NCI-H1436 treated with DMSO at 0.1 percent for 48 hours (cell line): ENCODE measurements at places on chromosomes 2 and 18.

GRCh38 chr2:643334-643733 lies 33.9 kb downstream of the TMEM18 start:
- DNase-seq: no peak

DNA sequence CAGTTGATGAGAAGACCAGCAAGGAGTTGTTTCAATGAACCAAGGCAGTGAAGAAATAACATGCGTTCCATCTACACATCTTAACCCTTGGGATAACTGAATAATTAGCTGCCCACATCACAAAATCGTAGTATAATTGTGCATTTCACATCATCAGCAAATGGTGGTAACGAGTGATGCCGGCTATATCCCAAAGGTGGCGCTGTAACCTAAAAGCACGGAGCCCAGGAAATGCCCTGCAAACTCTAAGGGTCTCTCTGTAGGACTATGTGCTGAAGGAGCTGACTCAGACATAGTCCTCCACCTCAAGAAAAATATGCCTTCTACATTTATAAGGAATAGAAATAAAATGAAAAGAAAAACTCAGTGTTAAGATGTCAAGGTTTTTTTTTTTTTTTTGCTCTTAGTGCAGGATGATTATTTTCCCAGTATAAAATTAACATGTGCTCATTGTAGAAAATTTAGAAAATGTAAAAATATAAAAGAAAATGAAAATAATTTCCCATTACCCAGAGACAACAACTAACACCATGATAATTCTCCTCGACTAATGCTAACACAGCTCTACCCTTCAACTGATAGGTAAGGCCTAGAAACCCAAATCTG lies 23.1 kb upstream of the DSG3 start:
- DNase-seq: no peak

DNA sequence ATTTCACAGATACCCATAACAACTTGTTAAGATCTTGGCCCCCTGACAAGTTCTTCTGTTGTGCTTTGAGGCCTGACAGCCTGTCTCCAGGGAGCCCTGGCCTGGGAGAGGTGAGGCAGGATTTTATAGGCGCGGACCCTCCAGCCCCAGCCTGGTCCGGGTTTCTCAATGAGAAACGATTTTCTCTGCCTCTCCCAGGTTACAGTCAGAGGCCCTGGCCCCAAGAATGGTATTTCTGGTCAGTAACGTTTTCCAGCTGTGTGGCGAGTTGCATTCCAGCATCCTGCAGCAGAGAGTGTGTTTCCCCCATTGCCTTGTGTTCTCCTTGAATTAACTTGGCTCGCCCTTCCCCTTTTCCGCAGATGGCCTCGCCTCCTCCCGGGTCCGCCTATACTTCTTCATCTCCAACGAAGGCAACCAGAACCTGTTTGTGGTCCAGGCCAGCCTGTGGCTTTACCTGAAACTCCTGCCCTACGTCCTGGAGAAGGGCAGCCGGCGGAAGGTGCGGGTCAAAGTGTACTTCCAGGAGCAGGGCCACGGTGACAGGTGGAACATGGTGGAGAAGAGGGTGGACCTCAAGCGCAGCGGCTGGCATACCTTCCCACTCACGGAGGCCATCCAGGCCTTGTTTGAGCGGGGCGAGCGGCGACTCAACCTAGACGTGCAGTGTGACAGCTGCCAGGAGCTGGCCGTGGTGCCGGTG lies 3.0 kb downstream of the INHBB start:
- DNase-seq: no peak

GRCh38 chr18:22168360-22168921 lies 948 bp upstream of the GATA6 start:
- DNase-seq: no peak

DNA sequence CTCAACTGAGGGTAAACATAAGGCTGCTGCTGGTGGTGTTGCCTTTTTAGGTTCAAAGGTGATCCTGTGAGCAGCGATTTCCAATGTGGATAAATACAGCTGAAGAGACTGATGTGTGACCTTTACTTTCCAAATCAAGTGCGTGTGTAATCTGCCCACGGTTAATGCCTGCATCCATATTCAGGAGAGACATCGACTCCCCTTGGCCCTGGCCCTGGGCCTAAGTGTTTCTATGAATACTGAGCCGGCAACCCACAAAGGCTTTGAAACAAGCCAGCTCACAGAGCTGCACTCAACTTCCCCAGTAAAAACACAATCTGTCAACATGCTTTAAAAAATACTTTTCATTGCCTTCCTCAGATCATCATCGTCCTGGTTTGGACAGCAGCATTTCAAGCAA lies 1026.6 kb downstream of the TMEM182 start:
- DNase-seq: no peak

- no peak for DNase-seq
Observed at GRCh38 chr18:65876310-65876709, 125.5 kb downstream of the CDH7 start.

- DNase-seq: no peak
Observed at GRCh38 chr2:136204971-136205370, 87.0 kb upstream of the CXCR4 start.

DNA sequence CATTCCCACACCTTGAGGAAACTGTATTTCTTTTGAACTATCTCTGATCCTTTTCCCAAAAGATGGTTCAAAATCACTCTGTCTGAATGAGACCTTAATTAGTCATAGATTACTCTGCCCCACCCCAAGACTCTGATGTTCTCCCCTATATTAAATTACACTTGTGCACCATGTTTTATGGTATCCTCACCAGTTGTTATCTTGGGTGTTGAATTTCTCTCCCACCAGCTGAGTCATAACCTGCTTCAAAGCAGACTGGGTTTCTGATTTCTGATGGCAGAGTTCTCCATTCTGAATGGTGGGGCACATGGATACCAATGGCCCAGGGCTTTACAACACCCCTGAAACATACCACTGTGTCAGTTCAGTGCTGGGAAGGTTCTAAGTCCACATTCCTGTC lies 15.0 kb downstream of the CDH20 start:
- DNase-seq: no peak

DNA sequence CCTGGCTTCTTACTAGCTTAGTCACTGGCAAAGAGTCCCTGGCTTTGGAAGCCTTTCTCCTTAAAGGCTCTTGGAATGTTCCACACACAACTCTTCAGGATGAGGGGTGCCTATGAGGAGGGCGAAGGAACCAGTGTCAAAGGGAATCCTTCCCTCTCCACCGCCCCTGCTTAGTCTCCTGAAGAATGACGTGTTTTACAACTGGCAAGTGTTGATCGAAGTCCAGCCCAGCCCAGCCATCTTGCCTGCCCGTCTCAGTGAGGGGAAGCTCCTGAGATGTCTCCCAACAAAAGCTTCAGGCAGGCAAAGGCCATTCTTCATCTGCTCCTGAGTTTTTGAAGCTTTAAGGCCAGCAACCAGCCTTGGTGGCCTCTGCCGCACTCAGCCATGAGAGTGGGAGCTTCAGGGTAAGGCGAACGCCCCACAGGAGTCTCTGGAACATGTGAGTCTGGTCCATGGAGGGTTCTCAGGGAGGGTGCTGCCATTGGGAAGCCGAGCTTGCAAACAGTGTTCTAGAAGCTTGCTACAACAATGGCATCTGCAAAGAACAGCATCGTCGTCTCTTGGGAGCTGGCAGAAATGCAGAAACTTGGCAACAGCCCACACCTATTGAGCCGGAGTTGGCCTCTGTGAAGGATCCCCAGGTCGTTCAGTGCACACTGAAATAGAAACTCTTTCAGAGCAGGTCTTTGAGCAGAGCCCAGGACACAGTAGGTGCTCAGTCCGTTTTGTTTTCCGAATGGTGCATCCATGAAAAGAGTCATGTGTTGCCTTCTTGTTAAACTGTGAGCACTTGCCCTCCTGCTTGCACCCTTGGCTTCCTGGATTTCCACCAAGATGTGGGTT lies 220.7 kb downstream of the SEPTIN10 start:
- DNase-seq: no peak

- DNase-seq: no peak
Observed at GRCh38 chr2:173033084-173033483, 42.6 kb upstream of the MAP3K20 start.

DNA sequence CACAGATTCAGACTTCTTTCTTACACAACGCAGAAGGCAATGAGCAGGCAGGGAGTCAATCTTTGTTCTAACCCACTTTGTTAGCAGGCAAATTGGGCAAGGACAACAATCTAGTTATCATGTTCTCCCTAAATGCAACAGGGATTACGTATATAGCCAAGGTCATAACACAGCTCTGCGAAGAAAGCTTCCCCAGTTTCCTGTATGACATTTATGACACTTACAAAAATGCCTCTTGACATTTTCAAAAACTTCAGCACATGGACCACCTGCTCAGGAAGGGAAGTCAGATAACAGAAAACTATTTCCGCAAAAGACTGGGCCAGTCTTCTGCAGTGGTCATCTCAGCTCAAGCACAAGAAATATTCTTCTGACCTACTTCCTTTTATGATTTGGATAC lies 106.1 kb downstream of the IRS1 start:
- no peak for DNase-seq

DNA sequence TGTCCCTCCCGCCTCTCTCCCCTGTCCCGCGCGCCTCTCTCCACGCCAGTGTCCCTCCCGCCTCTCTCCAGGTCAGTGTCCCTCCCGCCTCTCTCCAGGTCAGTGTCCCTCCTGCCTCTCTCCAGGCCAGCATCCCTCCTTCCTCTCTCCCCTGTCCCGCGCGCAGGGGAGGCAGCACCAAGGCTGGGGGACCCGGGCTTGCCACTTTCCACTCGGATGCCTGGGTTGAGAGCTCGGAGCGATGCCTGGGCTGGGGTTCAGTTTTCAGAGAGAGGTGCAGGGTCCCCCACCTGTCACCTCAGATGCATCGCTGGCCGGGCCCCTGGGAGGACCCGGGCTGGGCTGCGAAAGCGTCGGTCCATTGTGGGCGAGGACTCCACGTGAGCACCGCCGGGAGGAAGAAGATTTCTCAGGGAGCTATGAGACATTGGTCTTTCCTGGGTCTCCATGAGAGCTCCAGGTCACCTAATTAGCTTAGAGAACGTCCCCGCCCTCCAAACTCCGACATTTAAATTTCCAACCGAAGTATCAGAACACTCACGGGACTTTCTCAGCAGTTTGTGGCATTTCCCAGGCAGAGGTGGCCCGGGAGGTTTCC lies 2.1 kb downstream of the FBLN7 start:
- DNase-seq: no peak

- no peak for DNase-seq
Observed at GRCh38 chr2:38797953-38798352, 19.9 kb downstream of the GEMIN6 start.

GRCh38 chr2:47056868-47057686 lies 98.0 kb downstream of the STPG4 start:
- DNase-seq: no peak

- no peak for DNase-seq
Observed at GRCh38 chr2:48364100-48364499, 165.9 kb upstream of the STON1 start.

GRCh38 chr2:178870703-178871102 lies 63.5 kb upstream of the TTN start:
- no peak for DNase-seq

GRCh38 chr2:191311627-191312026 lies 66.4 kb downstream of the MYO1B start:
- no peak for DNase-seq

GRCh38 chr2:167212014-167212648 lies 323.9 kb downstream of the XIRP2 start:
- no peak for DNase-seq
